Type B pancreatic cell (in vitro differentiated cells): ENCODE measurements at places on chromosomes 16 and 17.

GRCh38 chr17:77438241-77439188, 297.7 kb downstream of the SEC14L1 start:
- H3K27ac ChIP-seq = peak overlapping the region; percentile 29
- H3K27me3 ChIP-seq = no peaks in the 10 kb centered on the region
- no peaks in the 10 kb centered on the region for H3K36me3 ChIP-seq

GRCh38 chr16:75362846-75363245, 70.5 kb downstream of the CFDP1 start:
- H3K36me3 ChIP-seq = peaks cover 18% of the 10 kb centered on the region
- no peaks in the 10 kb centered on the region for H3K27me3 ChIP-seq
- H3K4me3 ChIP-seq = no peak overlapping the region
- DNase-seq = no peak
- H3K4me1 ChIP-seq = no peaks in the 10 kb centered on the region

DNA sequence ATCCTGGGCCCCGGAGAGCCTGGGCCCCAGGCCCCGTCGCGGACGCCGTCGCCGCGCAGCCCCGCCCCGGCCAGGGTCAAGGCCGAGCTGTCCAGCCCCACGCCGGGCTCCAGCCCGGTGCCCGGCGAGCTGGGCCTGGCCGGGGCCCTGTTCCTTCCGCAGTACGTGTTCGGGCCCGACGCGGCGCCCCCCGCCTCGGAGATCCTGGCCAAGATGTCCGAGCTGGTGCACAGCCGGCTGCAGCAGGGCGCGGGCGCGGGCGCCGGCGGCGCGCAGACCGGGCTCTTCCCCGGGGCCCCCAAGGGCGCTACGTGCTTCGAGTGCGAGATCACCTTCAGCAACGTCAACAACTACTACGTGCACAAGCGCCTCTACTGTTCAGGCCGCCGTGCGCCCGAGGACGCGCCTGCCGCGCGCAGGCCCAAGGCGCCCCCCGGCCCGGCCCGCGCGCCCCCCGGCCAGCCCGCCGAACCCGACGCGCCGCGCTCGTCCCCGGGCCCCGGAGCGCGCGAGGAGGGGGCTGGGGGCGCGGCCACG, 36.8 kb upstream of the ZC3H18 start:
- no peak overlapping the region for H3K4me3 ChIP-seq
- H3K27ac ChIP-seq = no peak overlapping the region
- peaks cover 19% of the 10 kb centered on the region for H3K4me1 ChIP-seq
- DNase-seq = no peak

GRCh38 chr16:8957063-8957397, 6.7 kb downstream of the USP7 start:
- peaks cover 3% of the 10 kb centered on the region for H3K36me3 ChIP-seq
- no peaks in the 10 kb centered on the region for H3K27me3 ChIP-seq
- no peak overlapping the region for H3K4me3 ChIP-seq
- no peak for DNase-seq
- no peak overlapping the region for H3K27ac ChIP-seq
- H3K4me1 ChIP-seq = peaks cover 66% of the 10 kb centered on the region

- no peak overlapping the region for H3K27ac ChIP-seq
- H3K4me3 ChIP-seq = no peak overlapping the region
- no peak for DNase-seq
- H3K36me3 ChIP-seq = no peaks in the 10 kb centered on the region
- peaks cover 16% of the 10 kb centered on the region for H3K4me1 ChIP-seq
- H3K27me3 ChIP-seq = no peaks in the 10 kb centered on the region
These were observed 10.5 kb upstream of the SUPT4H1 start for GRCh38 chr17:58362368-58363014.

GRCh38 chr17:34352191-34352590, 4.1 kb upstream of the CCL13 start:
- no peak overlapping the region for H3K27ac ChIP-seq
- no peaks in the 10 kb centered on the region for H3K4me1 ChIP-seq
- peaks cover 32% of the 10 kb centered on the region for H3K27me3 ChIP-seq
- DNase-seq = no peak
- H3K36me3 ChIP-seq = no peaks in the 10 kb centered on the region
- no peak overlapping the region for H3K4me3 ChIP-seq

DNA sequence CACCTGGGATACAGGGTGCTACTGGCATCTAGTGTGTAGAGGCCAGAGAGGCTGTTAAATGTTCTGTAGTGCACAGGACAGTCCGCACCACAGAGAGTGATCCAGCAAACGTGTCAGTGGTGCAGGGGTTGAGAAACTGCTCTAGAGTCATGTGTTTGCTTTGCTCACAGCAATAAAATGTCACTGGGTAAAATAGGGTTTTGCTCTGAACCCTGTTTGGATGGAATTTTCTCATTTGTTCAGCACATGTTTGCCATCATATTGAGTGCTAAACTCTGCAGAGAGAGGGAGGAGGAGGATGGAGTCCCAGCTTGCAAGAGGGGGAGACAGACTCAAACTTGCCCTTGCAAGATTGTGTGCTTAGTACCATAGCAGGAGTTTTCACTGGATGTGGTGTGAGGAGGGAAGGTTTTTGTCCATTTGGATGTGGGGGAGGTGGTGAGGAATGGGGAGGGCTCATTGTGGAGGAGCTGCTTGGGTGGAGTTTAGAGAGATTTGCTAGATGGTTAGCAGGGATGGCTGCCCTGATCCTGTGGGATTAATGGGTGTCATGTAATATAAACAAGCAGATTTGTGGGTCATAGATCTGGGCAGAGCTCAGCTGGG, 11.8 kb downstream of the PLCG2 start:
- H3K27ac ChIP-seq = peak overlapping the region; percentile 44
- no peak overlapping the region for H3K4me3 ChIP-seq
- H3K36me3 ChIP-seq = peaks cover 3% of the 10 kb centered on the region
- no peak for DNase-seq
- H3K4me1 ChIP-seq = peaks cover 13% of the 10 kb centered on the region

DNA sequence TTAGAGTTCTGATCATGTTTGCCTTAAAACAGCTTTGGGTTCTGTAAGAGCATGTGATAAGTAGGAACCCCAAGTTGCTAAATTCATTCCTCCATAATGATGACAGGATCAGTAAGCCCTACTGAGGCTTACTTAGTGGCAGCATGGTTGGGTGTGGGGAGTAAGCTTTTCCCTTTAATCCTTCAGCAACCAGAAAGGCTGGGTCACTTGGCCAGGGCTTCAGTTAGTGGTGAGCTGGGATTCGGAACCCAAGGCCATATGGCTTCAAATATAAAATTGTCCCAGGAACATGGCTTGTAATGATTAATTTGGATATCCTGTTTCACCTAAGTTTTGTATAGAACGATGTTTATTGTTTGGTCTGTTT, 850 bp downstream of the GINS3 start:
- H3K36me3 ChIP-seq = peaks cover 14% of the 10 kb centered on the region
- H3K27ac ChIP-seq = peak overlapping the region; percentile 96
- H3K27me3 ChIP-seq = peaks cover 32% of the 10 kb centered on the region
- no peak for DNase-seq
- peak overlapping the region; percentile 100 for H3K4me3 ChIP-seq
- H3K4me1 ChIP-seq = peaks cover 5% of the 10 kb centered on the region

- no peaks in the 10 kb centered on the region for H3K36me3 ChIP-seq
- no peak overlapping the region for H3K27ac ChIP-seq
- H3K27me3 ChIP-seq = peaks cover 32% of the 10 kb centered on the region
- no peak overlapping the region for H3K4me3 ChIP-seq
- DNase-seq = no peak
These were observed 200.8 kb downstream of the PRKCB start for GRCh38 chr16:24036614-24037013.

DNA sequence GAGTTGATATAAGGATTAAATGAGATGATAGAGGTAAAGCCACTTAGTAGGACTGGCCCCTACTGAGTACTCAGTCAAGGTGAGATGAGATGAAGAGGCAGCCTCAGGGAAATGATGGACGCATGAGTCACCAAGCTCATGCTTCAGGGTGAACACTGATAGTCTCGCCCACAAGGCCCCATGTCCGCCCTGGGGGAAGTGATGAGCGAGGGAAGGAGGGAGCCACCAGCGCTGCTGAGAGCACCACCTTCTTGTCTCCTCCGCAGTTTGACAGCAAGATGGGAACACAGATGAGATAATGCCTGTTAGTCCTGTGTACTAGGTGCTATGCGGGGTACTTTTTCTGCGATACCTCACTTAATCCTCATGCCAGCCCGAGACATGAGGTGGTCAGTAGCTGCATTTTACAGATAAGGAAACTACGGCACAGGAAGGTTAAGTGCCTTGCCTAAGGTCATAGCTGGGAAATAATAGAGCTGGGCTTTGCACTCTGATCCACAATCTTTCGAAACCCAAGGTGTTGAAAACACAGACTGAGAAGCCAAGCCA, 383.0 kb downstream of the CPPED1 start:
- H3K4me3 ChIP-seq = no peak overlapping the region
- no peak overlapping the region for H3K27ac ChIP-seq
- H3K36me3 ChIP-seq = peaks cover 6% of the 10 kb centered on the region
- peaks cover 4% of the 10 kb centered on the region for H3K27me3 ChIP-seq
- no peak for DNase-seq
- no peaks in the 10 kb centered on the region for H3K4me1 ChIP-seq

DNA sequence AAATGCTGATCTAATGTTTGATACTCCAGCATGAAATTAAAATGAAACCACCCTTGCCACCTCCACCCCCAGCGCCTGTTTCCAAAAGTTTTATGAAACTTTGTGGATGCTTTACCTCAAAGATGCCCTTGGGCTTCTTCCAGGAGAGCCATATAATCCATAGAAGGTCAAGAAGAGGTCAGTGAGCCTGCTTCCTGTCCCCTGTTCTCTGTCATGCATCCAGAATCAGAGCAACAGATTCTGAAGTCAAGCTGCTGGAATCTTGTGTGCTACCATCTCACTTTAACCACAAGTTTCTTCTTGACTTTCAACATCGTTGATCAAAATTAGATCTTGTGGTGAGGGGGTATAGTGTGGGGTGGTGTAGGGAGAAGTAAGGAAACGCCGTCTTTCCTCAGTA, 8.6 kb downstream of the GOSR2 start:
- no peak overlapping the region for H3K4me3 ChIP-seq
- DNase-seq = no peak
- peaks cover 31% of the 10 kb centered on the region for H3K4me1 ChIP-seq
- H3K27me3 ChIP-seq = no peaks in the 10 kb centered on the region
- peaks cover 25% of the 10 kb centered on the region for H3K36me3 ChIP-seq
- no peak overlapping the region for H3K27ac ChIP-seq

DNA sequence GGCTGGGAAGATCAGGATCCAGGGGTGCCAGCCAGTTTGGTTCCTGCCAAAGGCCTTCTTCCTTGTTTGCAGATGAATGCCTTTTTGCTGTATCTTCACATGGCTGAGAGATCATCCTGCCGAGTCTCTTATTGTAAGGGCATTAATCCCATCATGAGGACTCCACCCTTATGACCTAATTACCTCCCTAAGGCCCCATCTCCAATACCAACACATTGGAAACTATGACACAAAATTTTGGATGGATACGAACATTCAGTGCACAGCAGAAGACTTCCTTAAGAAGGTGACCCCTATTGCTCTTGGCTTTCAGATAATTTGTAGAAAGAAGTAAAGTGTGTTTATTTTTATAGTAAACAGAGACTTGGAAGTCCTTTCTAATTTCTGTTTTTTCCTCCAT, 1164.7 kb upstream of the CDH8 start:
- DNase-seq = no peak
- H3K36me3 ChIP-seq = no peaks in the 10 kb centered on the region
- H3K27me3 ChIP-seq = no peaks in the 10 kb centered on the region
- H3K4me3 ChIP-seq = no peak overlapping the region
- no peaks in the 10 kb centered on the region for H3K4me1 ChIP-seq
- H3K27ac ChIP-seq = no peak overlapping the region

DNA sequence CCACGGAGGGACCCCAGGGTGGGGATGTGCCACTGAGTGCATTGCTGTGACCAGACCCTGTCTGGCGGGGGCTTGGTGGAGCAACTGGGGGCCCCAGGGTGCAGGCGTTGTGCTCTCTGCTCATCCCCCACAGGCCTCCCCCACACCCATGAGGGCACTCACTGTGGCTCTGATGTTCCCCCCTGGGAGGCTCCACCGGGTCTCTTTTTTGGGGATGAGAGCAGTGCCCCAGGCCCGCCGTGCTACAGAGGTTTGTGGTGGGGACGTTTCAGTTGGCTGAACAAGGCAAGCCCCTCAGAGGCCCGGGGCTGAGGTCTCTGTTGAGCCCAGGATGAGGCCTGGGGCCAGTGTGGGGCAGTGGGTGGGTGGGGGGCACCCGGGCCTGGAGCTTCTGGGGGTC, 2.5 kb downstream of the CCDC78 start:
- H3K4me1 ChIP-seq = peaks cover 6% of the 10 kb centered on the region
- no peak for DNase-seq
- H3K27ac ChIP-seq = no peak overlapping the region
- no peaks in the 10 kb centered on the region for H3K36me3 ChIP-seq
- H3K27me3 ChIP-seq = no peaks in the 10 kb centered on the region

GRCh38 chr17:58303971-58304749, 23.4 kb upstream of the MPO start:
- H3K4me3 ChIP-seq = no peak overlapping the region
- peak; percentile 69 for DNase-seq
- no peaks in the 10 kb centered on the region for H3K36me3 ChIP-seq
- peaks cover 12% of the 10 kb centered on the region for H3K27me3 ChIP-seq
- H3K27ac ChIP-seq = no peak overlapping the region

DNA sequence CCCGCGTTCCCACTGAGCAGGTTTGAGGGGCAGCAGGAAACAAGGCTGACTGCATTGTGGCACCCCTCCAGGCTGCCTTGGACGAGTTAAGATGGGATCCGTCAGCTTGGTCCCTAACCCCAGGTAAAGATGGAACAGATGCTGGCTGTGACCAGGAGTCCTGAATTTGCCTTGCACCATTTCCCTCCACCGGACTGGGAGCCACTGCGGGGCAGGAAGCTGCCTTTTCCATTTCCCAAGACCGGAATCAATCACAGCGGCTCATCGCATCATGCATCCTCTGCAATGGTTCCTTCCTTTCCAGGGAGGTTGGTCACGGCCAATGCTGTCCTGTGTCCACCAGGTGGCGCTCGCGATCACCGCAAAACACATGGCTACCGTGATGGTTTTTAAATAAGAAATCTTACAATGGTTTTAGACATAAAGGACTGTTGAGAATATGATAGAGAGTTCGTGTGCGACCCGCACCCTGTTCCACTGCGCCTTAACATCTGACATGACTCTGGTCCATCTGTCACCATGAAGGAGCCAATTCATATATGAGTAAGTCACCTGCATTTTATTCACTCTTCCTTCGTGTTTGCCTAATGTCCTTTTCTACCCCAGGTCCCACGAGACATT, 6.8 kb upstream of the MEAK7 start:
- peaks cover 42% of the 10 kb centered on the region for H3K4me1 ChIP-seq
- H3K27ac ChIP-seq = peak overlapping the region; percentile 63
- no peaks in the 10 kb centered on the region for H3K36me3 ChIP-seq
- peak; percentile 82 for DNase-seq
- H3K4me3 ChIP-seq = peak overlapping the region; percentile 21
- peaks cover 8% of the 10 kb centered on the region for H3K27me3 ChIP-seq

GRCh38 chr17:75398279-75398678, 7.2 kb downstream of the GRB2 start:
- H3K4me1 ChIP-seq = peaks cover 33% of the 10 kb centered on the region
- H3K4me3 ChIP-seq = no peak overlapping the region
- DNase-seq = no peak
- no peak overlapping the region for H3K27ac ChIP-seq
- no peaks in the 10 kb centered on the region for H3K36me3 ChIP-seq
- no peaks in the 10 kb centered on the region for H3K27me3 ChIP-seq

GRCh38 chr16:55529018-55529417, 20.1 kb downstream of the LPCAT2 start:
- peaks cover 5% of the 10 kb centered on the region for H3K36me3 ChIP-seq
- no peak overlapping the region for H3K4me3 ChIP-seq
- no peak overlapping the region for H3K27ac ChIP-seq
- DNase-seq = no peak
